ENCODE measurements at places on chromosomes 3 and 15.
A peak's percentile ranks its signal among the peaks of the same experiment; 100 is the strongest.

DNA sequence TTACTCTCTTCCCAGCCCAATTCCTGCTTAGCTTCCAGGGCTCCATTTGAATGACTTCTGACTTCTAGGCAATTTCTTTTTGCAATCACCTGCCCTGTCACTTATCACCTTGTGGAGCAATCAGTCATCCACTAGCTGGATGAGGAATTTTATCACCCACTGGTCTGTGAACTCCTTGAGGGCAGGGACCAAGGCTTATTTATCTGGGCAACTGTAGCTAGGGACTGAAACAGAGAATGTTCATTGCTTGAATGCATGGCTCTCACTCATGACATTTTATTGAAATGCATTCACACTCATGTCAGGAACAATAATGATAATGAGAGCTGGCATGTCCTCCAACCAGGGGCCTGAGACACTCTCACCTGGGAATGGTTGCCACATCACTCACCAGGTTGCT is 15.5 kb downstream of the TNFAIP8L3 start:
- no peak for DNase-seq

DNA sequence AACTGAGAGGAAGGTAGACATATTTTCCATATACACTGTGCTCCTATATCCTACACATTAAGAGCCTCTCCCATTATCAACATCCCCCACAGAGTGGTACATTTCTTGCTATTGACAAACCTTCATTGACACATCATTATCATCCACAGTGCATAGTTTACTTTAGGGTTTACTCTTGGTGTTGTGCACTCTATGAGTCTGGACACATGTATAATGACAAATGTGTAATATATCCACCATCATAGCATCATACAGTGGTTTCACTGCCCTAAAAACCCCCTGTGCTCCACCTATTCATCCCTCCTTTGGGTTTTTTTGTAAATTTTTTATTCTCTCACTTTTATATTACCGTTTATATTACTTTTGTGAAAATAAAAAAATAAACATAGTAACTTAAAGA is 22.2 kb upstream of the CLDN18 start:
- DNase-seq: no peak

GRCh38 chr3:173510565-173510964 is 113.0 kb downstream of the NLGN1 start:
- DNase-seq: peak; percentile 79

GRCh38 chr15:26628879-26629529 is 143.9 kb downstream of the GABRB3 start:
- no peak for DNase-seq

DNA sequence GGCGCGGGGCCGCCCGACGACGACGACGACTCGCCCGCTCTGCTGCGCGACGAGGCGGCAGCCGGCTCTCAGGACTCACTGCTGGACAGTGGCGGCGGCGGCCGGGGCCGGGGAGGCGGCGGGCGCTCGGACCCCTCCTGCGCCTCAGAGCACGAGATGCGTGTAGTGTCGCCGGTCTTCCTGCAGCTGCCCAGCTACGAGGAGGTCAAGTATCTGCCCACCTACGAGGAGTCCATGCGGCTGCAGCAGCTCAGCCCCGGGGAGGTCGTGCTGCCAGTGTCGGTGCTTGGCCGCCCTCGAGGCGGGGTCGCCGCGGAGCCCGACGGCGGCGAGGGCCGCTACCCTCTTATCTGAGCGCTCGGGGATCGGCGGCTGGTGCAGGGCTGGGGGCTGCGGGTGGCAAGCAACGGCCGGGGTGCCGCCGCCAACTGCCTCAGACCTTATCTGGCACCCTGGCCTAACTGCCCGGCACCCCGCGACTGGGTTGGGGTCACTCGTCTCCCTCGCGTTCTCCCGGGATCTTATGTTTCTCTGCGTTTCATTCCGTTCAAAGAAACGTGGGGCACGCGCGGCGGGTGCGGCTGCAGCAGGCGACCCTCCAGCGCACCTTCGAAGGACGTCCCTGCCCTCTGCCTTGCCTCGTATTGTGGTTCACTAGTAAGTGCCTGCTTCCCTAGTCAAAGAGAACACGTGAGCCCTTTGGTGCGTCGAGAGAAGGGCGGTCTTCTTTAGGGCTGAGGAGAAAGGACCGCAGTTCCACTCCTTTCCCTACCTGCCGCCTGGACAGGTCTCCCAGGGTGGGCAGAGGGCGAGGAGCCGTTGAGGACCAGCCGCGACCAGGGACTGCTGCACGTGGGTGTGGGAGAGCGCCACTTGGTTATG is 1.0 kb downstream of the C3orf80 start:
- DNase-seq: no peak

GRCh38 chr15:72968531-72968922 is 83.7 kb upstream of the NEO1 start:
- no peak for DNase-seq

GRCh38 chr3:162175878-162176277 is 679.3 kb downstream of the OTOL1 start:
- DNase-seq: no peak

DNA sequence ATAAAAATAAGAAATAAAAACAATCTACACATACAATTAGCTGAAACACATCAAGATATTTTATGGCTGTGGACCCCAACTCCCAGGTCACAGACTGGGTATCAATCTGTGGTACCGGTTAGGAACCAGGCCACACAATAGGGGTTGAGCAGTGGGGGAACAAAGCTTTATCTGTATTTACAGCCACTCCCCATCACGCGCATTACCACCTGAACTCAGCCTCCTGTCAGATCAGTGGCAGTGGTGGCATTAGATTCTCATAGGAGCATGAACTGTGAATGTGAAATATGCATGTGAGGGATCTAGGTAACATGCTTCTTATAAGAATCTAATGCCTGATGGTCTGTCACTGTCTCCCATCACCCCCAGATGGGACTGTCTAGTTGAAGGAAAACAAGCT is 17.7 kb upstream of the DNAJC19 start:
- no peak for DNase-seq

DNA sequence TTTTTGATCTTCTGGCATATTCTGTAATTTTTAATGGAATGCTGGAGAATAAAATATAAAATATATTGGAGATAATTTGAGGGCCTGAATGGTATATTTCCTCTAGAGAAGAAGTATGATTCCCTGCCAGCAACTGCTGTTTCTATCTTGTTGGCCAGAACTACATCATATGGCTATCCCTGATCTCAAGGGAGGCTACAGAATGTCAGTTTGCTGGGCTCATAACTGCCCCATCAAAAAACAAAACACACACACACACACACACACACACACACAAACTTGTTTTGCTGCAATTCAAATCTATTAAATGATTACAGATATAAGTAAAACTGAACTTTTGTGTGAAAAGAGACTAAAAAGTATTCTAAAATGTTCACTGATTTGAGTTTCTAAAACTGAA is 51.0 kb downstream of the RASA2 start:
- no peak for DNase-seq

DNA sequence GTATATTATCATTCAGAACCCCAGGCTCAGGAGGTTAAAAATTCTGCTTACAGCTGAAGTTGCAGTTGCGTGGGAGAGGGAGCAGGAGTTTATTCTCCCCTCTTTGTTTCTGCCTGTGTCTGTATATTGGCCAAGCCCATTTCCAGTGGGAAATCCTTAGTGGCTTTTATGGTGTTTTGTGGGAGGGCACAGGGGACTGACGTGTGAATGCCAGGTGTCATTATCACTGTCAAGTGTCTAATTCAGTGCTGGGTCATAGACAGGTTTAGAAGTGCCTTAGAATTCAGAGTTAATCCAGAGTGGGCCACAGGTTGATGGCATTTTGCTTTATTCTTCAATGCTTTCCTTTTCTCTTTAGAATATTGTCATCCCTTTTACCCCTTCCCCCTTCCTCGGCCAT is 33.4 kb downstream of the SLCO3A1 start:
- DNase-seq: peak; percentile 68

DNA sequence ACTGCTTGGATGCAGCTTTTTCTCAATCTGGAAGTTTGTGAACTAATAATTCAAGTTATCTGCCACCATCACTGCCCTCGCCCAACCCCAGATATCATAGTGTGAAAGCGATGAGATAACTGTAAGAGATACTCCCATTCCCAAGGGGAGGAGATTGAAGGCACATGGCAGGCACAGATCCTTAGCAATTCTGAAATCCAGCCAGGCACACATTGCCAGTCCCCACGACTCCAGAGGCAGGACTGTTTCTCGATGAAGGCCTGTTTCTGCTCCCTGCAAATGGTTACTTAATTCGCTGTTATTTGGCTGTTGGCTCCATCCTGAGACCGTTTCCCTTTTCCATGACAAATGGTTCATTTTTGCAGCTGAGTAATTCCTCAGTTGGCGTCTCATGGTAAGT is 63.2 kb upstream of the NEDD4 start:
- no peak for DNase-seq

DNA sequence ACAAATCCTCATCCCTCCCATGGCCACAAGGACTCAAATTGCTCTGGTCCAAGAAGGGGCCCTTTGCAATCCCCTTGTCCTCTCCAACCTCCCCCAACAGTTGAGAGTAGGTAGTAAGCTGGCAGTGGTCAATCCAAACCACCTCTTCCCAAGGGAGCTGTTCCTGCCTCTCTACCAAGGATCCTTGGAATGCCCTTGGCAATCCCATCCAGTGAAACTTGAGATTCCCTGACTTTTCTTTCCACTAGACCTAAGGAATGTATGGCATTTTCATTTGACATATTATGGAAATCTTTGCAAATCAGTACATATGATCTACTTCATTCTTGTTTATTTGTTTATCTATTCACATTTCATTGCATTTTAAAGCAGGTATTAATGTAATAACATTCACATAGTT is 4.8 kb upstream of the RBP2 start:
- no peak for DNase-seq

- no peak for DNase-seq
Measured at GRCh38 chr3:171731691-171732090, 78.6 kb downstream of the PLD1 start.

DNA sequence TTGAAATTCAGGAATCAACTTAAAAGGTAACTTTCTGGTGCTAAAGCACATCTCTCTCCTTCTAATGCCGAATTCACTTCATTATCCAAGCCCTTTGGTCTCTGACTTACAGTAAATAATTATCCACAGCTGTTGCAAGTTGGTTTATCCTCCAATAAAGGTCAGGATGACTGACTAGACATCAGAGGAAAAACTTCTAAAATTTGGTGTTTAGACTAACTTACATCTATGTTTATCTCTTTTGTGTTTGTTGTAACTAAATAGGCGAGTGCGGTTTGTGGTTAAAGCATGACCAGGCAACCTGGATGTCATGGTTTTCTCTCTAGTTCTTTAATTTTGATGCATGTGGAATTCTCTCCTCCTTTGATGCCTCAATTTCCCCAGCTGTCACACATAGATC is 237.4 kb upstream of the LRTM1 start:
- DNase-seq: no peak

GRCh38 chr3:88044411-88044810 is 14.4 kb downstream of the CGGBP1 start:
- DNase-seq: no peak
